ENCODE measurements at places on chromosomes 1 and 21.

- DNase-seq = no peak
These were observed 2.2 kb downstream of the S100A2 start for GRCh38 chr1:153563483-153563901.

DNA sequence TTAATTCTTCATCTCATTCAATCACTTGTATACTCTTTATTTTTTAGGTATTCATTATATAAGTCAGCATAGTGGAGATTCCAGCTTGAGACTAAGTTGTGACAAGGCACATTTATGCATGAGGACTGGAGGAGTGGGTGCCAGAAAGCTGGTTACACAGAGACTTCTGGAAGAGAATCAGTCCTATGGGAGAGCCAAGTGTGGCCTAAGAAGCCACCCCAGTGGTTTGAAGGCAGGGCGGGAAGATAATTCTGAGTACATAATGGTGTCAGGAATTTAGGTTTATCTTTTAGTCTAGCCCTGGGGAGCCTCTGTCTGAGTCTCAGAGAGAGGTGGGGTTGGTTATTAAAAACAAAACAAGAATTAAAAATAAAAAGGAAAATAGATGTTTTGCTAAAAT is 83.0 kb downstream of the SPAG17 start:
- DNase-seq = no peak

DNA sequence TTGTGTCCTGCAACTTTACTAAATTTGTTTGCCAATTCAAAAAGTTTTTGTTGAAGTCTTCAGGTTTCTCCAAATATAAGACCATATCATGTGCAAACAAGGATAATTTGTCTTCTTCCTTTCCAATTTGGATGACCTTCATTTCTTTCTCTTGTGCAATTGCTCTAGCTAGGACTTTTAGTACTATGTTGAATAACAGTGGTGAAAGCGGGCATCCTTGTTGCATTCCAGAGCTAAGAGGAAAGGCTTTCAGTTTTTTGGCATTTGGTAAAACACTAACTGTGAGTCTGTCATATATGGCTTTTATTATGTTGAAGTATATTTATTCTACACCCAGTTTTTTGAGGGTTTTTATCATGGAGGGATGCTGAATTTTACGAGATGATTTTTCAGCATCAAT is 630.0 kb upstream of the ADGRL2 start:
- no peak for DNase-seq

- no peak for DNase-seq
These were observed 59.5 kb upstream of the LRRC53 start for GRCh38 chr1:74571891-74572290.

DNA sequence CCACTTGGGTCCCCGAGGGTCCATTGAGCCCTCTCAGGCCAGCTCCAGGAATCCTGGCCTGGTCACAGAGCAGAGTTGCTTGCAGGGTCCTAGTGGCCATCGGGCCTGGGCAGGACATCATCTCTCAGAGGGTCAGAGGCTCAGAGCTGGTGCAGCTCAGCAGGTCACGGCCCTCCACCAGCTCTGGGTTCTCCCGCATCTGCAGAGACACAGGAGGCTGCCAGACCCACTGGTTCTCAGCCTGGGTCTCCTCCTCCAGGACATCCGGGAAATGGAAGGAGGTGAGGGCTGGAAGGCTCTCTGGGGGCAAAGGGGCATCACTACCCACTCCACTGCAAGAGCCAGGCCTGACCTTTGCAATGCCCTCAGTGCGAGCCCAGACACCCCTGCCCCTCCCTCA is 6.5 kb downstream of the TMEM54 start:
- DNase-seq = no peak

DNA sequence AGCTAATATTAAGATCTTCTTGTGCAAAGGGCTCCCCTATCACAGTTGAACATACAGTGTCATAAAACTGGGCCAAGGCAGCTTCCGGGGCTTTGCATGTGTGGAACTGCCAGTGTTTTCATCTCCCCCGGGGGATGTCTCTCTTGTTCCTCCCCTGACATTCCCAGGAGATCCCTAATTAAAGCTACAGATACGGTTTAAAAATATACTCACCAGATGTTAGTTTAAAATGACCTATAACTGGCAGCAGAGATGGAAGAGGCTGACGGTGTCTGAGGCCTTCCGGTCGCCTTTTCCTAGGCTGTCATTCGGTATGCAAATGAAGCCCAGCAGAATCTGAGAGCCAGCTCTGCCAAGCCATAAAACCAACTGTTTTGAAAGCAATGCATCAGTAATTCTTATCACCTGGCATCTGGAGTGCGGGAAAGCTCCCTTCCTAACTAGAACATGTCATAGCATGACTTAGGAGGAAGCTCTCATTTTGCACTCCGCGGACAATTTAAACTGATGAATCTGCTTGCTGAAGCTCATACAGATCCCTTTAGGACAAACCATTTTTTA is 436.5 kb upstream of the VAMP3 start:
- no peak for DNase-seq

DNA sequence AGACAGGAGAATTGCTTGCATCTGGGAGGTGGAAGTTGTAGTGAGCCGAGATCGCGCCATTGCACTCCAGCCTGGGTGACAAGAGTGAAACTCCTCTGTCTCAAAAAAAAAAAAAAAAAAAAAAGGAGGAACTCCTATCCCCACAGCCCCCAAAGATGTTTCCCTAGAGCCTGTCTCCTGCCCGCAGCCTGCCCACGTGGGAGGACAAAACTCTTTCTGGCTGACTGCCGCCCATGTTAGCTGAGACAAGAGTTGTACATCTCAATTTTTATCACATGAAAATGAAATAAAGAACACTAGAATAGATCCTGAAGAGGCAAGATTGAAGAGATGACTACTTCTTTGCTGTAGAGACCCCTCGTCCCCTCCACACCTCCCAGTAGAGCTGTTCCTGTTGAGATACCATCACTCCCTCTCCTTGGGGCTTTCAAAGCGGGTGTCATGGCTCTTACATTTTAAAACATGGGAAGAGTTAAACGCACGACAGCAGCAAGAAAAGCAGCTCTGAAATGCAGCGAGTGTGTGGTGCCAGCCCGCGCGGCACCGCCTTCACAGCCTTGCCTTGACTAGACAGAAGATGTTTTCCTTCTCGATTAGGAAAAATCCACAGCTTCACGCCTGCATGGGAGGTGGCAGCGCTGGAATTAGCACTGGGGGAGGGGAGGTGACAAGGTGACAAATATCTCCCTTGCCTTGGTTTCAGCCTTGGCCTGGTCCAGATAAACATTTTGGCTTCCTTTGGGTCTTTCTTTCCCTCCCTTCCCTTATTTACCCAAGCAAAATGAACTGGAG is 253.4 kb upstream of the CSF3R start:
- no peak for DNase-seq

DNA sequence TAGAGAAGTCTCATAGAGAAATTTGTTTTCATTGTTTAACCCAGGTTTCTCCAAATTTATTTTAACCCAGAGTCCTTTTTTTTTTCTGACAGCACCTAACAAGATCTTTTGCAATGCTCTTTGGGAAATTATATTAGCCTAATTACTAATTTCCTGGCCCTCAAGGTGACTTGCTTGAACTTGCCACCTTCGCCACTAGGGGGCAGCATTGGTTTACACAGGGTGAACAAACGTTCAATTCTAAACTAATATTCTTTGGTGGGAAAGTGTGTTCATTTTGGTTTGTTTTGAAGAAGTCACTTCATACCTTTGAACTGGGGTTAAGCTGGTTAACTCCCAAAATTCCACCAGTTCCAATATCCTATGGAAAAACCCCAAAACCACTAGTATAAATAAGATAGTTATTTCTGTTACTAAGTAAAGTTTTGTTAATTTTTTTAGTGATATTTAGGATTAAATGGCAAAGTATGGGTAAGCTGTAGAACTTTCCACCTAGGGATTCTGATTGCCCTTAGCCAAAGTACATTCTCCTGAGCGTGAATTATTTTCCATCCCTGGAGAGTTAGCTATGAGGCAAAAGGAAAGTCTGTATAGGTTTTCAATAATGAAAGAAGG is 13.0 kb downstream of the CCDC190 start:
- DNase-seq = peak; percentile 80

GRCh38 chr1:162779043-162779442 is 11.5 kb upstream of the HSD17B7 start:
- DNase-seq = no peak

GRCh38 chr1:213666113-213666512 is 321.7 kb upstream of the PROX1 start:
- no peak for DNase-seq

GRCh38 chr1:206961668-206962067 is 8.6 kb downstream of the FCAMR start:
- no peak for DNase-seq

- DNase-seq = no peak
These were observed 61.1 kb downstream of the GADD45A start for GRCh38 chr1:67745875-67746698.

DNA sequence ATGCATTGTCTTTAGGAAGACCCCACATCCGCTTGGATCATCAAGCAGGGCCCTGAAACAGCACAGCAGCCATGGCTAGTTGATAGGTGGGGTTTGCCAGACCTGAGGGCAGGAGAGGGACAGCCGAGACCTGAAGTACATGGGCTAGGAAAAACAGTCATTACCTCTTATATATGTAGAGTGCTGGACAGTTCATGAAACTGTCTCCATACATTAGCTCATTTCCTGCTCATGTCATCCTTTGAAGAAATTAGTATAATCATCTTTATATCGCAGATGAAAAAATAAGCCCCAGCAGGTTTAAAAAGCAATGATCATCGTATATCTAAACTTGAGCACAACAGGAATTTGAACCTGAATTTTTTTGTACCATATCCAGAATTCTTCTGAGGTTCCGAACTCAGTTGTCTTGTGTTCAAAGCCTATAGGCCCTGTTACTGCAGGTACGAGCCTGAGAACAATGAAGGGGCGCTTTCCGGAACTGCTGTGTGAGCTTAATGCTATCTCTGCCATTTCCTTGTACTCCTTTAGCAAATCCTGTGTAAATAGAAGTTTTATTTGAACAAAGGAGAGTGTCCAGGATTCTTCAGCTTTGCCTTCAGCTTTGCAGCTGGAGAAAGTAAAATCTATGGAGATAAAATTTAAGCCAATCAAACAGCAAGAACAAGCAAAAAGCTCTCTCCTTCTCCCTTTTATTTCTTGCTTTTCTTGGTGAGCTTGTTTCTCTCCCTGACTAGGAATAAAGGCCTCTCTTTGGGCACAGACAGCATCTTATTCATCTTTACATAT is 32.4 kb upstream of the DUSP10 start:
- no peak for DNase-seq

GRCh38 chr21:45151445-45152160 is 77.2 kb downstream of the ADARB1 start:
- no peak for DNase-seq

GRCh38 chr1:162703708-162704107 is 71.4 kb downstream of the DDR2 start:
- DNase-seq = no peak

DNA sequence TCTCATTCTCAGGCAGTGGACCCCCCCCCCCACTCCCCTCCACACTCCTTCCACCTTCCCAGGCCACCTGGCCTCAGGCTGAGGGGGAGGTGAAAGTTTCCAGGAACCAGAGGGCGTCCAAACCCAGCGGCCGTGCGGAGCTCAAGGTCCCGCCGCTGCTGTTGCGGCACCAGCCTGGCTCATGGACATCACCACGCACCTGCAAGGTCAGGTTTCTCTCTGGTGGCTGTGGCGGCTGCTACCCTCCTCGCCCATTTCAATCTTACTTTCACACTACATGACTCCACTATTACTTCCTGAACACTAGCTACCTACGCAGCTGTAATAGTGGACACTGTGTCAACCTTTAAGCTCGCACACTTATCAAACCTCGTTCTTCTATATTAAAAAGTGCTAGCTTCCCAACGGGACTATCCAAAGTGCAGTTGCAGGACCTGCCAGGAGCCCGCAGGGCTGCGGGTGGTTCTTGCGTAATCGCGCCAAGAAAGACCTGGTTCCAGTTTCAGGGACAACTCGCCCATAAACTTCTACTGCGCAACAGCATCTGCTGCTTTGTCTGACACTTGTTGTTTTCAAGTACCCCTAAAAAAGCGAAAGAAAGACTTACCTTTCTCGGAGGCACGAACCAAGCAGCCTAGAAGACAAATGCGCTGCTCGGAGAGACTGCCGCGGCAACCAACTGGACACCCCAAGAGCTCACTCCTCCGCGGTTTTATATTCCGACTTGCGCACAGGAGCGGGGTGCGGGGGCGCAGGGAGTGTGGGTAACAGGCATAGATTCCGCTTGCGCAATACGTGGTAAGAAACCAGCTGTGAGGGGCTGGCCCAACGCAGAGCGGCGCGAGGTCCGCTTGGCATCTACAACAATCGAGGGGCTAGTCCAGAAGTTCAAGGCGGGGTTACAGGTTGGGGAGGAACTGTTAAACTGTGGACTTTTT is at the start of gene DIRAS3:
TSS of gene DIRAS3 (minus strand) at position 687 of the 938 bp plus-strand sequence. CDS start 3,330 bp downstream, outside the sequence.
- no peak for DNase-seq

GRCh38 chr1:163565166-163565565 is 243.4 kb downstream of the NUF2 start:
- no peak for DNase-seq

DNA sequence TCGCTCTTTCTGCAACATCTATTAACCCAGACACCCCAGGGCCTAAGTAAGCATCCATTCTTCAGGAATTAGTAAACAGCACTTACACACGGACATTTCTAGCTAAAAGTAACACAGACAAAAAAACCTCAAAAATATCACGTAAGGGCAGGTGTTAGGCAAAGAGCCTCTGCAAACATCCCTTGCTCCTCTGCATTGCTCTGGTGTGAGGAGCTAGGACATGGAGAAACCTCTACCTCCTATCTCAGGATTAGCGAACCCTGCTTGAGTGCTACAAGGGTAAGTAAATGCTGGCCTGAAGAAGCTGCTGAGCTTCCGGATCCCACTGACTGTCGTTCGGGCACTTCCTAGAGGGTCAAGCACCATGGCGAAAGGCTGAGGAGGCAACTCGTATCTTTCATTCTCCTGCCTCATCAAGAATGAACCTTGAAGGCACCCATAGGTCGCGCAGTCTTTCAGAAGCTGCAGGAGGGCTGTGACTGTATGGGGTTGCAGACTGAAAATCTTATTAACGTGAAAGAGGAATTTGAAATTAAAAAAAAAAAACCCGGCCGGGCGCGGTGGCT is 2.1 kb downstream of the PTGER3 start:
- DNase-seq = no peak

GRCh38 chr1:116933606-116934515 is 24.1 kb downstream of the PTGFRN start:
- DNase-seq = no peak

DNA sequence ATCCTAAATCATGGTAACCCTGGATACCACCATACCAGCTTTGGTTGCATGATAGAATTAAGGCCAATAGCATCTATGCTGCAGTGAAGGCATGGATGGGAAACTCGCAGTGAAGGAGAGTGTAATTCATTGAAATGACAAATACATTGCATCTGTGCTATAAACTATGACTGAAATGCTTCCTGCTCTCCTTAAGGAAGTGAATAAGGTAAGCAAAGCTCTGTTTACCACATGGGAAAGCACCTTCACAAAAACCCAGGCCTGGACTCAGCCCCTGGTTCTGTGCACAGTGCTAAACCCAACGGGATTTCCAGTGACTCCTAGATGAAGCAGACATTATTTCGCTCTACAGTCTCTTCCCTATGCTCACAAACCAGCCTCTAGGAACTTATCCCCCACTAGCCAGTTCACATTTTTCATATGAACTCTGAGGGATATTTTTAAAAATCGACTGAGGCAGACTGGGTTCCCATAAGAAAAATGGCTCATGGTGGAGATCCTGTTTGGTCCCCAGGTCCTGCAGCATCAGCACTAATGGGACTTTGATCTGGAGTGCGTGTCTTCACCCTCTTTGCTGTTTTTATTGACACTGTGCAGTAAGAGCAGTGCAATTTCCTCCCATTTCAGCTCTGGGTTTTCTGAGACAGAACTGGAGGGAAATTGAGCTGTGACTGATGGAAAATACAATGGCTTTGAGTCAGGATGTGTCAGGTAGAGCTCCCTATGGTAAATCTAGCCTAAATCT is 362.7 kb downstream of the SIPA1L2 start:
- DNase-seq = no peak

Data from hematopoietic multipotent progenitor cell treated with erythropoietin and hydrocortisone succinate and interleukin-3 and kit ligand, for 17 days (in vitro differentiated cells).